ENCODE measurements at places on chromosomes 12 and 14.

- DNase-seq: no peak
Observed at GRCh38 chr12:67927815-67928214, 61.4 kb upstream of the IFNG-AS1 start.

DNA sequence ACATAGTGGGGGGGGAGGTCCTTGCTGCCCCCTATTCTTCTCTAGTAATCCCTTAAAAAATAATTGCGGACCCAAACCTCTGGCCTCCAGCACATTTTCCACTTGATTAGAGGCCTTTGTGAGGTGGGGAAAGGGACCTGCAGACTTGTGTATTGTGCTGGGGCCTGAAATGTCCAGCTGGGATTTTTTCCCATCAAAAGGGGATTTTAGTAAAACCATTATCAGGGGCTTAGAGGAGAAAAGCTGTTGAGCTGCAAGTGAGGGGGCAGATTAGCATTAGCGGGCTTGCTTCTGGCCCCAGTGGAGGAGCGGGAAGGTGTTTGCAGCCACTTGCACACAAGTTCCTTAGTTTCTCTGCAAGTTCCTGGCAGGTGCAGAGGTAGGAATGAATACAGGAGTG, 13.9 kb downstream of the FBXL14 start:
- no peak for DNase-seq

DNA sequence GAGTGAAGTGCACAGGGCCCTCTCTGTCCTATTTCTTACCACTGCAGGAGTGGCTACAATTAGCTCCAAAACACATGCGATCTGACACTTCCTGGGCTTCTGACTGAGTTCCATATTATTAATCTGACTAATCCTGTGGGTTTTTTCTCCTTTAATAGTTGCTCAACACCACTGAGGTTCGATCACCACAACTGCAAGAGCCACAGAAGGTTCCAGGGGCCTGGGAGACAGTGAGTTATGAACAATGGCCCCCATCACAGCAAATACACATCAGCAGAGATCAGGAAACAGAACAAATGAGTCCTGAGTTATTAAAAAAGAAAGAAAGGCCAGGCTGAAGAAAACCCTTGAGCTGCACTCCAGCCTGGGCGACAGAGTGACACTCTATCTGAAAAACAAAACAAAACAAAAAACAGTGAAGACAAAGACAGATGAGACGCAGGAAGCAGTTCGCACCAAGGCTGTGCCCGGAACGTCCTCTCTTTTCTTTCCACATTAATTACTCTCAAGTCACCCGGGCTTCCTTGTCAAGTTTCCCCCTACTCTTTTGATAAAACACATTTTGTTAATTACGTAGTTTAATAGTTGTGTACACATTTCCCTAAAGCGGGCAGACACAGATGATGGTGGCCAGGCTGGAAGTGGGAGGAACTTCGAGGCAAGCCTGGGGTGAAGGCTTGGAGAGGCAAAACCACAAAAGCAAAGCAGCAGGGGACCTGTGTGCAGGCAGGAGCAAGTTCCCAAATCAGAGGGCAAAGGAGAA, 42.7 kb downstream of the CDC42BPB start:
- no peak for DNase-seq

- no peak for DNase-seq
Observed at GRCh38 chr12:71029302-71029701, 108.8 kb upstream of the PTPRR start.

DNA sequence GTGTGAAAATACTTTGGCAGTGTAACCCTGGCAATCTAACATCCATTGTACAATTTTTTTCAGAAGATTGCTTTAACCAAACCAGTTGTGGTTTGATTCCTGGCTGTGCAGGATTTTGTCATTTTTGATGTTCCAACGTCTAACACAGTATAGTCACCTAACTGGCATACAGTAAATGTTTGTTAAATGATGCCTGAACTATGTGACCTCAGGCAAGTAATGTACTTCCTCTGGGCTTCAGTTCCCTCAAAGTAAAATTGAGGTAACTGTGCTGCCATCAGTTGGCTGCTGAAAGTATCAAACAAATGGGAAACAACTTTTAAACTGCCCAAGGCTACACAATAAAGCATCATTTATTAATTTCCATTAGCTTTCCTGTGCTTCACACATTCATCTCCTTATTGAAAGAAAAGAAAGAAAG, 4.3 kb downstream of the TM7SF3 start:
- no peak for DNase-seq

GRCh38 chr14:34678306-34678705, 36.1 kb downstream of the CFL2 start:
- no peak for DNase-seq

- no peak for DNase-seq
Observed at GRCh38 chr14:101489092-101489760, 72.1 kb upstream of the DIO3 start.

GRCh38 chr12:116325336-116325664, 47.8 kb upstream of the MED13L start:
- DNase-seq: peak; percentile 6
